Activated CD8-positive, alpha-beta T cell treated with anti-CD3 and anti-CD28 coated beads for 36 hours (primary cell): ENCODE measurements at places on chromosomes 1 and 21. TPM values are rescaled to one million over a fixed set of nuclear protein-coding genes. Genes with fewer than 3 reads are reported as not detected.

DLGAP3 gene
- total RNA-seq, result 0.38 TPM

- no peak overlapping the region for H3K4me3 ChIP-seq
- no peak overlapping the region for H3K27ac ChIP-seq
- no peak for DNase-seq
- H3K36me3 ChIP-seq, result peaks cover 12% of the 10 kb centered on the region
- H3K27me3 ChIP-seq, result no peaks in the 10 kb centered on the region
- peaks cover 31% of the 10 kb centered on the region for H3K4me1 ChIP-seq
Observed at GRCh38 chr1:198273748-198274295, 117.0 kb downstream of the NEK7 start.

DNA sequence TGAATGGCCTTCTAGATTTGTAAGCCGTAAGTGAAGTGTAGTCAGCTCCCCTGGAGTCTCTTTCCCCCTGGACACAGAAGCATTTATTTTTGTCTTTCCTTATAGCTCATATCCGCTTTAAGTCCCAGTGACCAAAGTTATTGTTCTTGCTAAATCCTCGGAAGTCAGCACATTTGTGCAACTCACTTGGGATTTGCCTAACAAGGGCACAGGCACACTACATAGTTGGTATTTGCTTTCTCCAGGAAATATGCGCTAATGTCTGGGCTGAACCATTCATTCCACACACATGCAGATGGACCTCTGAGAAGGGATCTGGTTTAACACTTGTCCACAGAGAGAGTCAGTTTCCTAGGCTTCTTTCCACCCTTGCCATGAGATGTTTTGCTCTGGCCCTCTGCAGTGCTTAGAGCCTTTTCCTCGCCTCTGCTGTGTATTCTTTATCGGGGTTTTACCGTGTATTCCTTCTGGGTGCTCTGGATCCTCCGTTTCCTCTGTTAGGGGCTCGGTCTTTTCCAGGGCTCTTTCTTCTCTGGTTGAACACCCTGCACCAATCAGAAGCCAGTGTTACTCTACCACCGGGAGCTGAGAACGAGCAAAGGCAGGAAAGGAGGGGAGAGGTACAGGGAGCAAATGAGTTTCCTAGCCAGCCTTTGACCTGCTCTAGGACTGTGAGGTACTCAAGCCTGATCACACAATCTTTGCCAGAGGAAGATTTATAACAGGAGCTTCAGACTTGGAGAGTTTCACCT, 72.4 kb downstream of the ABCA4 start:
- peaks cover 13% of the 10 kb centered on the region for H3K27me3 ChIP-seq
- no peaks in the 10 kb centered on the region for H3K36me3 ChIP-seq
- H3K4me3 ChIP-seq, result no peak overlapping the region
- DNase-seq, result no peak

MYOG gene
- total RNA-seq, result not detected

DNA sequence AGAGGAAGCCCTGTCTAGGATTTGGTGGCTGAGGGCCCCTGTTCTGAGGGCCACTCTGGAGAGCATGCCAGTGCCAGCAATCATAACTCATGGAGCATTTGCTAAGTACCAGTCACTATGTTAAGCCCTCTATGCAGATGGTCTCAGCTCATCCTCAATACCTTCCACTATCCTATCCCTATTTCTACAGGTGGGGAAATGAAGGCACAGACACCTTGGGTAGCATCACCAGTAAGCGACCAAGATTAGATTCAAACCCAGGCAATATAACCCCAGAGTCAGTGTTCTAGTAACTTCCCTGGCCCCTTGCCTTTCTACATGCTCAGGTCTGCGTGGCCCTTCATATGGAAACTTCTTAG, 7.9 kb upstream of the NBPF1 start:
- no peak overlapping the region for H3K27ac ChIP-seq
- H3K36me3 ChIP-seq, result peaks cover 5% of the 10 kb centered on the region
- H3K4me3 ChIP-seq, result no peak overlapping the region
- H3K4me1 ChIP-seq, result no peaks in the 10 kb centered on the region
- no peaks in the 10 kb centered on the region for H3K27me3 ChIP-seq

GRCh38 chr21:31682620-31683019, 23.1 kb downstream of the SOD1 start:
- H3K4me3 ChIP-seq, result no peak overlapping the region
- DNase-seq, result no peak
- H3K27ac ChIP-seq, result no peak overlapping the region

DNA sequence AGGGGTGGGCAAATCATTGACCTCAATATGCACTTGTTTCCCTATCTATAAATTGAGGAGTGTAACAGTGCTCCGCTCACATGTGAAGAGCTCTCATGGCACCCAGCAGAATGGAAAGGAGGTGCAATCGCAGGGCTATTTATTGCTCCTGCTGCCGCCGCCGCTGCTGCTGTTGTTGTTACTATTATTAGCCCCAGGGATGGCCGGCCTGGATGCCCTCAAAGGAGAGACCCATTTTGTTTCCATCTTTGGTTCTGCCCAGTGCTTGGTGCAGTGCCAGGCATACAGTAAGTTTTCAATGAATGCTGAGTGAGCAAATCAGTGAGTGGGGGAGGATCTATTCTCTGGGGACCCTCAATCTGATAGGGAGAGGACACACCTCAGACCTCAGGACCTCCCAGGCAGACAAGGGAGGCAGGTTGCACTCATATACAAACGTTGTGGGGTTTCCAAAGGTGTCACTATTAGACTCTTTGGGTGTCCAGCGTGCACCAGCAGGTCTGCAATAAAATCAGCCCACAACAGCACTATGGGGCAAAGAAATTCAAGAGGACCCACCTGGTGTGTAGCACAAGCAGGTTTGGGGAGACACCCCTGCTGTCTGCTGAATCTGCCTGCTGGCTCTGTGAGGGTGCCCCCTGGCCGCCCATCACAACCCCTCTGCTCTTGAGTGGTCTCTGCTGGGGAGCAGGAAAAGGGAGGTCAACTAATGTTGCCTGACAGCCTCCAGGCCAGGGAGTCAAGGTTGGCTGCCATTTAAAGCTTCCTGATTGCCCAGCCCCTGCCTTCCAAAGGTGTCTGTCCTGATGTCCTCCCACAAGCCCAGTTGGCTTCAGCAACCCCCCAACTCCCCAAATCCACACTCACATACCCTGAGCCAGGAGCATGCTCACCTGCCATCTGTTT, 136.3 kb downstream of the ACTL8 start:
- no peak overlapping the region for H3K4me3 ChIP-seq
- DNase-seq, result no peak
- H3K27me3 ChIP-seq, result peaks cover 8% of the 10 kb centered on the region
- H3K36me3 ChIP-seq, result no peaks in the 10 kb centered on the region
- no peaks in the 10 kb centered on the region for H3K4me1 ChIP-seq

IVL gene
- total RNA-seq, result not detected

SUMO3 gene
- 72.9 TPM for total RNA-seq

DNA sequence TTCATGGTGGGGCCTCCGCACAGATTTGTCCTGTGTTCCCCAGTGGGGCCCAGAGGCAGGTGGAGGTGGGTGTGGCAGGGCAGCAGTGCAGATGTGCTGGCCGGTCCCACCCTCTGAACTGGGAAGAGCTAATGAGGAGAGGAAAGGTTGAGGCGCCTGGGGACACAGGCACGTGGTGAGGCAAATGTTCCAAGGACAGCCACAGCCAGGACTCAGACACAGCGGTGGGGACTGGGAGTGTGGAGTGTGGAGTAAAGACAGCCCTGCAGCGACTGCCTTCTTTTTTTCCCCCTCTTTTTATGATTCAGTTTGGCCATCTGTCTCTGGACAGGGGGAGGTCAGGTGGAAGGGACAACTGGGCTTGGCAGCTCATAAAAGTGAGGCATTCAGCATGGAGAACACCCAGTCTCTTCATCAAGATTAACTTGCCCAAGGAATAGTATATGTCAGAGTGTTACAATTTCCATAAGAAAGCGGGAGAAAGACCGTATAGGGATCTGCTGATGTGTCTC, 104.2 kb upstream of the GCLM start:
- H3K4me1 ChIP-seq, result peaks cover 8% of the 10 kb centered on the region
- H3K4me3 ChIP-seq, result no peak overlapping the region
- no peaks in the 10 kb centered on the region for H3K27me3 ChIP-seq
- no peak for DNase-seq
- H3K27ac ChIP-seq, result no peak overlapping the region
- H3K36me3 ChIP-seq, result no peaks in the 10 kb centered on the region

DNA sequence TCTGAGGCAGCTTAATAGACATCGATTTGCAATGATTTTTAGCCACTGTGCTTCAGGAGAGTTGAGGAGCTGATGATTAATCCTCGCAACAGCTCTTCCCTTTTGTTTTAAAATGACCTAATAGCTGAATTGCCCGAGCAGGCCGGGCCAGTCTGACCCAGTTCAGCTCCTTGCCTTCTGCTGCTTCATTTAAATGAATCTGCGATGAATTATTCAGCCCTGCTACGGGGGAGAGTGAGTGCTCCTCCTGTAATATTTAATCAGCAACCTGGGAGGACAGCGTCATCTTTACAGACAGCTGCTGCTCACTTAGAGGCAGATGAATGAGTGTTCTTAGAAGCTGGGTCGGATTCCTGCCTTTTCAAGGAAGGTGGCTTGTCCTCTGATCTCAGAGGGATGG, 325.1 kb downstream of the CAMTA1 start:
- H3K27me3 ChIP-seq, result peaks cover 2% of the 10 kb centered on the region
- no peak overlapping the region for H3K27ac ChIP-seq
- no peak for DNase-seq
- H3K4me3 ChIP-seq, result no peak overlapping the region
- H3K4me1 ChIP-seq, result no peaks in the 10 kb centered on the region
- no peaks in the 10 kb centered on the region for H3K36me3 ChIP-seq

GRCh38 chr1:174364996-174365736, 82.6 kb upstream of the GPR52 start:
- no peak for DNase-seq
- H3K27me3 ChIP-seq, result no peaks in the 10 kb centered on the region
- H3K27ac ChIP-seq, result no peak overlapping the region
- H3K4me3 ChIP-seq, result no peak overlapping the region

CFHR5 gene
- not detected for total RNA-seq

GRCh38 chr1:228170666-228171065, 5.1 kb downstream of the IBA57 start:
- DNase-seq, result no peak
- peaks cover 18% of the 10 kb centered on the region for H3K4me1 ChIP-seq
- H3K4me3 ChIP-seq, result no peak overlapping the region
- H3K36me3 ChIP-seq, result no peaks in the 10 kb centered on the region
- no peak overlapping the region for H3K27ac ChIP-seq

DNA sequence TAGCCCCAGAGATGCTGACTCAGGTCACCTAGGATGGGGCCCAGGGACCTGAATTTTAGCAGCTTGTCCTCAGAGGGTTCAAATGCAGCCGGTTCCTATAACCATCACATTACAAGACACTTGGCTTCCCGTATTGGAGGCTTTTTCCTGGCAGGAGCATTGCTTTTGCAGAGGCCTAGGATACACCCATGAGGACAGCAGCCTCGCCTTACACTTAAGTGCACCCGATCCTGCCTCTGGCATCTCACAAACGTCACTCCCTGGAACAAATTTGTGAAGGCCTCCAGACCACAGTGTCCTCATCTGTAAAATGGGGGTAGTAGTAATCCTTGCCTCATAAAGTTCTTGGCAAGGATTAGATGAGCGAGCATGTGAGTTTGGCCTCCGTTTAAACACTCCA, 130.0 kb downstream of the KAZN start:
- no peaks in the 10 kb centered on the region for H3K27me3 ChIP-seq
- H3K36me3 ChIP-seq, result no peaks in the 10 kb centered on the region
- H3K4me1 ChIP-seq, result no peaks in the 10 kb centered on the region
- no peak overlapping the region for H3K4me3 ChIP-seq
- no peak overlapping the region for H3K27ac ChIP-seq
- DNase-seq, result no peak

GRCh38 chr1:63024132-63024531, 240.2 kb downstream of the ATG4C start:
- peaks cover 3% of the 10 kb centered on the region for H3K27me3 ChIP-seq
- no peaks in the 10 kb centered on the region for H3K36me3 ChIP-seq
- no peak overlapping the region for H3K27ac ChIP-seq

DNA sequence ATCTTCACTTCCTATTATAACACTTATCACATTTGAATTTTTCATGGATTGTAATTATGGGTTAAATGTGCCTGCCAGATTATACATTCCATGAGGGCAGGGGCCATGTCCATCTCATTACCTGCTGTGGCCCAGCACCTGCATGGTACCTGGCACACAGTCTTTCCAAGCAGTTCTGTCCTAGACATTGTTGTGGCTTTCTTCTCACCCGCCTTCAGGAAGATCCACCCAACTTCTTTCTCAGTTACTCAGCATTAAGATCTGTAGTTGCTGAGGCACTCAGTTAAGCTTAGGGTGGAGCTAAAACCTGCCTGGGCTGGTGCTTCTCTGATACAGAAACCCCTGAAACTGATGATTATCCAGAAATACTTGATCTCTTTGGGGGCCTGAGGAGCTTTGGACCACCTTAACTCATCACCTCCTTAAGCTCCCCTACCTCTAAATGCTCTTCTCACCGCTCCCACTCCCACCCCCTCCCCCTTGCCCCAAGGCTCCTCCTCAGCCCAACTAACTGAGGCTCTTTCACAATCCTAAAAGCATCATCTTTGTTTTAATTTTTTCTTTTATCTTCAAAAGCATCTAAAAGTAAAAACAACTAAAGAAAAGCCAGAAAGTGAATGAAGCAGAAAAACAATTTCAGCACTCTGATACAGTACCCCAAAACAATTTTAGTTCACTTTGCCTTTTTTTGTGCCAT, 190.6 kb downstream of the FGGY start:
- H3K4me3 ChIP-seq, result no peak overlapping the region
- H3K27me3 ChIP-seq, result no peaks in the 10 kb centered on the region
- H3K27ac ChIP-seq, result no peak overlapping the region
- no peak for DNase-seq
- no peaks in the 10 kb centered on the region for H3K4me1 ChIP-seq

SPOCD1 gene
- not detected for total RNA-seq

ARMH1 gene
- total RNA-seq, result 165 TPM

DNA sequence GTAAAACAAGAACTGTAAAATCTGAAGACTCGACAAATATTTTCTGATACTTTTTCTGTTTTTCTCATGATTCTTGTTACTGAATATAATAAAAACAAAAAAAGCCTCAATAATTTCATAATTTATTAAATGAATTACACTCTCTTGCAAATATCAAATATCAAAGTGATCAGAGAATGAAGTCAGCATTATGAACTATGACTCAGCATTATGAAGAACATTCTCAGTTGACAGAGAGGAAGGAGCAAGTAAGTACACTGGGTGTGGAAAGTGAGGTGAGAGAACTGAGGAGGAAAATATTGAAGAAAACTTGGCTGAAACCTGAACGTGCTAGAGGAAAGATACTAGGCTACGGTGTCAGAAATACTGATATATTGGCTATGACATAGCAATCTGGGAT, 529.5 kb downstream of the KCNT2 start:
- no peak for DNase-seq
- no peaks in the 10 kb centered on the region for H3K36me3 ChIP-seq
- no peaks in the 10 kb centered on the region for H3K4me1 ChIP-seq
- H3K4me3 ChIP-seq, result no peak overlapping the region
- no peak overlapping the region for H3K27ac ChIP-seq

GRCh38 chr1:107264561-107264960, 123.7 kb downstream of the NTNG1 start:
- no peak overlapping the region for H3K27ac ChIP-seq
- peaks cover 7% of the 10 kb centered on the region for H3K4me1 ChIP-seq
- no peaks in the 10 kb centered on the region for H3K36me3 ChIP-seq
- no peak for DNase-seq
